Activated CD8-positive, alpha-beta memory T cell treated with anti-CD3 and anti-CD28 coated beads for 1 hour (primary cell): ENCODE measurements at places on chromosomes 5 and 9.

DNA sequence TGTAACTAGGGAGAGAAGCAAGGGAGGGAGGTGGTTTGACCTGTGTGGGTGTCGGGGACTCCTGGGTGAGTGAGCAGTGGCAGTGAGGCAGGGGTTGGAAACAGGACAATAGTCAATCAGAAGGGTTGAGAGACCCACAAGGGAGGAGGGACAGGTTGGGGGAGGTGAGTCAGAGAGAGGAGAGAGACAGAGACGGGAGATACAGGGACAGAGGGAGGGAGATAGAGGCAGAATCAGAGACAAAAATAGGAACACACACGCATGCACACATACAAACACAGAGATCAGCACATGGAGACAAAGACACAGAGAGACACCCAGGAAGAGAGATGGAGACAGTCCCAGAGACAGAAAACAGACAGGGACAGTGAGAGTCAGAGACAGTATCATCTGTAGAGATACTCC, 39.3 kb upstream of the PTGS1 start:
- DNase-seq: no peak

GRCh38 chr9:121206516-121207370, 5.1 kb upstream of the RAB14 start:
- no peak for DNase-seq

- DNase-seq: no peak
Observed at GRCh38 chr5:78809444-78809843, 160.9 kb upstream of the LHFPL2 start.

DNA sequence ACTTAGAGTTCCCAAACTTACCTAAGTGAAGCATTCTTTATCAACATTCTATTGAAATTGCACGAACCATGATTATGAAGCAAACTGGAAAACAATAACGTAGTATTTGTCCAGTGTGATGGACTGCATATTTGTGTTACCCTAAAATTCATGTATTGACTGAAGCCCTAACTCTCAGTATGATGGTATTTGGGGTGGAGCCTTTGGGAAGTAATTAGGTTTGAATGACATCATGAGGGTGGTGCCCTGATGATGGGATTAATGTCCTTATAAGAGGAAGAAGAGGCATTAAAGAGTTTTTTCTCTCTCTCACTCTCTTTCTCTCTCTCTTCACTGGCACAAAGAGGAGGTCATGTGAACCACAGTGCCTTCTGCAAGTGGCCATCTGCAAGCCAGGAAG, 365.4 kb upstream of the PTGER4 start:
- no peak for DNase-seq

- DNase-seq: no peak
Observed at GRCh38 chr5:82748688-82749460, 328.3 kb downstream of the TMEM167A start.

GRCh38 chr5:159478950-159479349, 148.7 kb upstream of the IL12B start:
- DNase-seq: no peak
